Activated naive CD4-positive, alpha-beta T cell treated with anti-CD3 and anti-CD28 coated beads, Interleukin-2, amount 10 ng/mL, durations not matched to agents 5 hours and 36 hours (primary cell): ENCODE measurements at places on chromosomes 16 and 17. TPM values are rescaled to one million over a fixed set of nuclear protein-coding genes. Genes with fewer than 3 reads are reported as not detected.

ZNF75A gene
- 44.3 TPM for total RNA-seq

PRR29 gene
- 2.0 TPM for total RNA-seq

HOXB1 gene
- not detected for total RNA-seq

NACA2 gene
- total RNA-seq = not detected

TPPP3 gene
- not detected for total RNA-seq

IGF2BP1 gene
- total RNA-seq = not detected

SOX9 gene
- not detected for total RNA-seq

SCARF1 gene
- total RNA-seq = 3.9 TPM

TBC1D3I gene
- total RNA-seq = 0.18 TPM

TP53TG3B gene
- not detected for total RNA-seq

TMED6 gene
- 2.9 TPM for total RNA-seq

HSD17B1 gene
- 0.51 TPM for total RNA-seq

MEIOC gene
- total RNA-seq = 0.08 TPM

SRCAP gene
- total RNA-seq = 75.9 TPM

BCL6B gene
- 1.0 TPM for total RNA-seq

CDH3 gene
- total RNA-seq = 0.25 TPM
